ENCODE measurements at places on chromosomes 6 and 20.

DNA sequence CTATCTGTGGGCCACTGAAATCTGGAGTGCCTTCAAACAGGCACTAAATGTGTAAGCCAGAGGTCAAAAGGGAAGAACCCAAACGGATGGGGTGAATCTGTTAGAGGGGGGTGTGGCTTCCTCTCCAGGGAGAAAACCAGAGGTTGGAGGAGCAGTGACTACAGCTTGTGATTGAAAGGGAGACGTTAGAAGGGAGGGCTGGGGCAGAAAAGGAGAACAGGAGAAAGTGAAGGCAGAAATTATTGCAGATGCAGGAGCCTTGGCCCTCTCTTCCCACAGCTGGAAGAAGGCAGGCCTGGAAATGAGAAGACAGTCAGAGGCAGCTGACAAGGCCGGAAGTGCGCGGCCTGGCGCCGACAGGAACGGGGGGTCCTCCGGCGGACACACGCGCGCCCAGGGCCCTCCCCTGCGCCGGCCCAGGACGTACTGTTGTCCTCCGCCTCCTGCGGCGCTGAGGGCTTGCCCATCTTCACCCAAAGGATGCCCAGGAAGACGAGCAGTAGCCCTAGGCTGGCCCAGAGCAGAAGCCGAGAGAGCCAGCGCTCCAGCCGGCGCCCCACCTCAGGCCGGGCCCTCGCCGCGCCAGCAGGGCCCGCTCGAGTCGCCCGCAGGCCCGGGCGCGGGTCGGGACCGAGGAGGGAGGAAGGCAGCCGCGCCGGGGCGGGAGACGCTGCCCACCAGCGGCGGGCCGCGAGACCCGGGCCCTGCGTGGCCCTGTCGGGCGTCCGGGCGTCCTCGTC lies 806 bp downstream of the LEMD2 start:
- peak; percentile 88 for DNase-seq

GRCh38 chr6:155235087-155235486 lies 28.7 kb upstream of the CLDN20 start:
- DNase-seq: no peak

DNA sequence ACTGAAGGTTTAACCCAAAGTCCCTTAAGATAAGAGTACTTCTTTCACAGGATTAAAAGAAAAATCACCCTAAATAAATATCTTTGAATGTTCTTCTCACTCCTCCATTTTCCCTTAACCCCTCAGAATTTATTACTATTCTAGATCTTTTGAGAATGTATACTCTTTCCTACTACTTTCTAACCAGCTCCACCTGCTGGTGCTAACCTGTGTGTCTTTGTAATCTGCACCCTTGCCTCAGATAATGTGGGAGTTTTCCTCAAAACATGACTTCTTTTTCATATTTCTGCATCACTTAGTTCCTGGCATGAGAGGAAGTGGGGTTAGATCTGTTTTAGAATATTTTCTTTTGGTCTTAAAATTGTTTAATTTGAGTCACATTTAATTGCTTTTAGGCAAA lies 394.2 kb downstream of the BMP2 start:
- DNase-seq: no peak

- DNase-seq: no peak
These were observed 103.2 kb upstream of the EMILIN3 start for GRCh38 chr20:41469868-41470267.

- no peak for DNase-seq
These were observed 7.4 kb upstream of the LAMP5 start for GRCh38 chr20:9506964-9507369.

DNA sequence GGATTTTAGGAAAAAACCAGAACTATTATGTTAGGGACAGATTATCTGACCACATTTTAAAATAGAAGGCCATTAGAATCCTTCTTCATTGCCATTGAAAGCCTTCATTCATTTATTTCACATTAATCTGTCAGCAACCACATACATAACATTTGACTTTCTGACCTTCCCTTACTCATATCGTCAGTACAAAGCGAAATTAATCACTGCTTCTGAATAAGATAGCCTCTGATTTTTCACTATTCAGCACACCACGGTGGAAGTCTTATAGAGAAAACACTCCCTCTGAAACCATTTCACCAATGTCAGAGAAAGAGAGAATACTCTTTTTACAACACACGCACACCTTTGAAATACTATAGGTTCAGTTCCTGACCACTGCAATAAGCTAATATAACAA lies 442.5 kb upstream of the ID4 start:
- no peak for DNase-seq

DNA sequence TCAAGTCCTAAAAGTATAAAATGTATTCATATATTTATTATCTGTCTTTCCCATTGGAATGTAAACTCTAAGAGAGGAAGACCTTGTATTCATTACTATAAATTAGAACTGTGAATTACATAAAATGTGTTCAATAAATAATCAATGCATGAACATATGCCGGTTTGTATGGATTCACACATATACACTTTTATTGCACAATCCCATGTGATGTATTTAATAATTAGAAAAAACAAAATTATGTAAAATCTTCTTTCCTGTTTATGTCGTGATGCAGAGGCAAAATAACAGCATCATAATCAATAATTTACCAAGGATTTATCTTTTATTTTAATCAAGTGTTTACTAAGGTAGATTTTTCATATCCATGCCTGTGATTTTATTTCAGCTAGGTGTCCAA lies 240.5 kb downstream of the KHDRBS2 start:
- no peak for DNase-seq

- peak; percentile 60 for DNase-seq
These were observed 86.7 kb upstream of the F13A1 start for GRCh38 chr6:6407071-6407741.
